HCT116 (cell line): ENCODE measurements at places on chromosomes 5 and 9. TPM values are rescaled to one million over a fixed set of nuclear protein-coding genes. Genes with fewer than 3 reads are reported as not detected.

- no peak for DNase-seq
Observed at GRCh38 chr9:3181049-3181953, 337.4 kb upstream of the PUM3 start.

The C7 gene
- 0.74 TPM for total RNA-seq

GRCh38 chr9:76559286-76559685 is 100.3 kb downstream of the GCNT1 start:
- no peak for DNase-seq

The AGPAT2 gene
- 86.0 TPM for total RNA-seq

- peak; percentile 16 for DNase-seq
Observed at GRCh38 chr5:43110606-43111170, 10.0 kb upstream of the ZNF131 start.

- no peak for DNase-seq
Observed at GRCh38 chr9:133813749-133814585, 75.8 kb upstream of the SARDH start.

DNA sequence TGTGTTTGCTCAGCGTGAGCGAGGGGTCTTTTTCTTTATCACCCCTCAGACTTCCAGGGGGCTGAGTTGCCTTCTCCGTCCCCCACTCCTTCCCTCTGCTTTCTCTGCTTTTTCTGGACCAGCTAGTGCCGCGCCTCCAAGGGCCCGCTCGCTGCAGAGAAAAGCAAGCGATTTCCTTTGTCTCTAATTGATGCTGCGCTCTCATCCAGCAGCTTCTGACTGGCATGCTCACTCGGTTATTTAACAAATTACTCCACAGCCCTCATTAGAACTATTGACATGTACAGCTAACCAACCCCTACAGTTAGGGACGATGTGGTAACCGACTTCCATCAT is 288.0 kb downstream of the ELAVL2 start:
- DNase-seq, result no peak

DNA sequence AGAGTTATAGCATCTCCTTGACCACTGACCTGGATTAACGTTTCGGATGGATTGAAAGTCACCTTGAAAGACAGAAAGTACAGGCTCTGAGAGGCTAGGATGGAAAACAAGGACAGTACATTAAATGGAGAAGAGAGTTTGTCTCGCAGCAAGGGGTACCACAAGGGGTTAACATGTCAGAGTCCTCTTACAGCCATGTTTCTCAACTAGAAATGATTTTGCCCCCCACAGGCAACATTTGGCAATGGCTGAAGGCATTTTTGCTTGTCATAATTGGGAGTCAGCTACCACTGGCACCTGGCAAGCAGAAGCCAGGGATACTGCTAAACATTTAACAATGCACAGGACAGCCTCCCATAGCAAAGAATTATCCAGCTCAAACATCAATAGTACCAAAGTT is 90.8 kb upstream of the EQTN start:
- no peak for DNase-seq

- no peak for DNase-seq
Observed at GRCh38 chr9:127207734-127208410, 56.7 kb upstream of the GARNL3 start.

GRCh38 chr5:96765043-96765442 is 42.7 kb downstream of the ERAP1 start:
- no peak for DNase-seq

DNA sequence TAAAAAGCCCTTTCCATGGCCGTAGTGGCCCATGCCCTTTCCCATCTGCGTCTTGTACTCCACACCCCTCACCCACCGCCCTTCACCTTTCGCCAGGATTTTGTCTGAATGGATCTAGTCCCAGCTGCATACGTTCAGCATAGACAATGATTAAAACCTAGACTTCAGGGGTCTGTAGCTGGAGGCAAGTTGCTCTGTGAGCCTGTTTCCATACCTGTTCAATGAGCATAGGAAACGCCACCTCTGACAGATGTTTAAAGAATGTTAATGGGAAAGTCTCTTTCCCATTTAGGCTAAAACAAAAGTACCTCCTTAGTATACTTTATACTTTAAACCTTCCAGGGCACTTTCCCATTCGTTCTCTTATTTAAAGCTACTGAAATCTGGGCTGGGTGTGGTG is 105.7 kb downstream of the SPRY4 start:
- DNase-seq, result no peak

The FAXDC2 gene
- total RNA-seq, result 0.22 TPM

The MYMK gene
- total RNA-seq, result not detected
